T-cell (primary cell): ENCODE measurements at places on chromosomes 11 and 22. TPM values are rescaled to one million over a fixed set of nuclear protein-coding genes. Genes with fewer than 3 reads are reported as not detected.
A peak's percentile ranks its signal among the peaks of the same experiment; 100 is the strongest.

The OR5P2 gene
- total RNA-seq = not detected

The GSTT2 gene
- total RNA-seq = not detected

- no peak for DNase-seq
- H3K27ac ChIP-seq = no peak overlapping the region
- H3K36me3 ChIP-seq = no peaks in the 10 kb centered on the region
- H3K27me3 ChIP-seq = peaks cover 30% of the 10 kb centered on the region
- peaks cover 4% of the 10 kb centered on the region for H3K4me1 ChIP-seq
Observed at GRCh38 chr11:124899383-124900145, 1.9 kb upstream of the ROBO4 start.

DNA sequence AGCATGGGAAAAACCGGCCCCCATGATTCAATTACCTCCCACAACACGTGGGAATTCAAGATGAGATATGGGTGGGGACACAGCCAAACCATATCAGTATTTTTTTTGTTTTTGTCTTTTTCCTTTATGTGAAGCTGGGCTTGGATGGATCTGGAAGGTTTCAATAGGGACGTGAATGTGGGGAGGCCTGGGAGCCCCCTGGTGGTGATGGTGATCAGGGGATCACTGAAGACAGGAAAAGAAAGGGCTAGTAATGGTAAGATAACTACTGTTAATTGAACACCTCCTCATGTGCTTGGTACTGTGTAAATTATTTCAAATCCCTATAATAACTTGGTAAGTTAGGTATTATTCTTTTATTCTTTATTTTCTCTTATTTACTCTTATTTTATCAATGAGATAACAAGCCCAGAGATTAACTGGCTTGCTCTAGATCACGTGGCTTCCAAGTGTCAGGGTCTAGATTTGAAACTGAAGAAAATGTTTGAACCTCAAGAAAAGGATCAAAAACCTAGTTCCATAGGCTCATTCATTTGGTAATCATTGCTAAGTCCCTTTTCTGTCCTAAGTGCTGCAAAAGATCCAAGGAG lies 364.2 kb downstream of the TENM4 start:
- no peaks in the 10 kb centered on the region for H3K4me1 ChIP-seq
- DNase-seq = no peak
- H3K27me3 ChIP-seq = peaks cover 8% of the 10 kb centered on the region
- H3K4me3 ChIP-seq = no peak overlapping the region

- no peaks in the 10 kb centered on the region for H3K36me3 ChIP-seq
- DNase-seq = no peak
- no peak overlapping the region for H3K4me3 ChIP-seq
- peaks cover 60% of the 10 kb centered on the region for H3K27me3 ChIP-seq
Observed at GRCh38 chr22:41917375-41917902, 2.6 kb upstream of the SHISA8 start.

DNA sequence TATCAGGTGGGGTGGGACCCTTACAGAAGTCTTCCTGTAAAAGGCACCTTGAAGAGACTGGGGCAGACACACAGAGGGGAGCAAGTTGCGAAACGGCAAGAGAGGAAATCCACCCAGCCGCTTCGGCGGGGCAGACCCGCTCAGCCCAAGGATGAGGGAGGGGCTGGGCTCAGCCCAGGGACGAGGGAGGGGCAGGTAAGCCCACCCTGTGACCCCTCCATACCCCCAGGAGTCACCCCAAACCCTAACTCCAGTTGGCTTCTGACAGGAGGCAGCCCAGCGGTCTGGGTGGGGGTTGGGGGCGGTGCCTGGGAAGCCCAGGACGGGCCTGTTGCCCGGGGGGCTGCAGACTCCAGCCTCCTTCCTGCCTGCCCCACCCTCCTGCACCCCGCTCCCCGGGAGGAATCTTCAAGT lies 965 bp downstream of the OSBPL5 start:
- H3K4me1 ChIP-seq = peaks cover 68% of the 10 kb centered on the region
- no peaks in the 10 kb centered on the region for H3K27me3 ChIP-seq
- H3K36me3 ChIP-seq = no peaks in the 10 kb centered on the region
- H3K4me3 ChIP-seq = peak overlapping the region; percentile 60

GRCh38 chr11:35615921-35616900 lies 2.0 kb upstream of the FJX1 start:
- H3K4me1 ChIP-seq = peaks cover 20% of the 10 kb centered on the region
- no peak overlapping the region for H3K4me3 ChIP-seq
- no peak for DNase-seq
- H3K27ac ChIP-seq = no peak overlapping the region

DNA sequence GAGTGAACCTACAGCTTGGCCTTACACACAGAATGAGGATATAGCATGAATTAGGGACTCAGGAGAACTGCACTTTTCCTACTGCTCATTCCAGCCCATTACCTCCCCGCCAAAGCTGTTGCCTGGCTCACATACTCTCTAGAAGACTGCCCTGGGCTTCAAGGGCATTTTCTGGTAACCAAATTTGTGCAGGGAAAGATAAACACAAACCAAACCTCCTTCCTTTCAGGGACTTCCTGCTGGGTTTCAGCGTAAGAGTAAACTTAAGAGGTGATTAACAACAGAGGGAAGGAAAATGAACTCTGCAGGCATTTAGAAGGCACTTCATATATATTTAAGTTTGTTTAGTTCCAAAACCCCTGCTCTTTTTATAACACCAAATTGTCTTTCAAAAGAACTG lies 194.9 kb downstream of the SWAP70 start:
- no peak for DNase-seq
- peaks cover 2% of the 10 kb centered on the region for H3K4me1 ChIP-seq
- no peaks in the 10 kb centered on the region for H3K36me3 ChIP-seq
- H3K4me3 ChIP-seq = no peak overlapping the region
- H3K27ac ChIP-seq = no peak overlapping the region

- no peak for DNase-seq
- no peak overlapping the region for H3K27ac ChIP-seq
- H3K36me3 ChIP-seq = no peaks in the 10 kb centered on the region
Observed at GRCh38 chr11:7677796-7678201, 4.5 kb upstream of the CYB5R2 start.

DNA sequence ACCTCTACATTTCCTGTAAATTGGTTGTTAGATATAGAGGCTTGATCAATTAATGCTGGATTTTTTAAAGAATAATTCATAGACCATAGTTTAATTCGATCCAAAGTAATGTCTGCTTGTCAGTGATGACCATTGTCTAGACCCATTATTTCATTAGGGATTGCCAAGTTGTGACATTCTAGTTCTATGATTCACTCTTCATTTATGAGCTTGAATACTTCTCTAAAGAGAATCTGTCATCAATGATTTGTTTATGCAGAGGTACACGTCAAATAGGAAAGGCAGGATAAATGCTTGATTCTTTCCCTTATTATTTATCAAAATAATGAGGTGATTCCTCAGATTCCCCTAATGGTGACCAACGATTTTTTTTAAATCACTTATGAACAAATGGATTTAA lies 24.0 kb upstream of the ROBO3 start:
- no peak overlapping the region for H3K4me3 ChIP-seq
- peaks cover 41% of the 10 kb centered on the region for H3K27me3 ChIP-seq
- no peaks in the 10 kb centered on the region for H3K36me3 ChIP-seq
- DNase-seq = no peak
- no peak overlapping the region for H3K27ac ChIP-seq
